ENCODE measurements at places on chromosomes 1 and 21. TPM values are rescaled to one million over a fixed set of nuclear protein-coding genes. Genes with fewer than 3 reads are reported as not detected.
A peak's percentile ranks its signal among the peaks of the same experiment; 100 is the strongest.

The MSH4 gene
- 0.09 TPM for total RNA-seq

The LIPI gene
- total RNA-seq, result not detected

The MYBPH gene
- not detected for total RNA-seq

The CR2 gene
- not detected for total RNA-seq

DNA sequence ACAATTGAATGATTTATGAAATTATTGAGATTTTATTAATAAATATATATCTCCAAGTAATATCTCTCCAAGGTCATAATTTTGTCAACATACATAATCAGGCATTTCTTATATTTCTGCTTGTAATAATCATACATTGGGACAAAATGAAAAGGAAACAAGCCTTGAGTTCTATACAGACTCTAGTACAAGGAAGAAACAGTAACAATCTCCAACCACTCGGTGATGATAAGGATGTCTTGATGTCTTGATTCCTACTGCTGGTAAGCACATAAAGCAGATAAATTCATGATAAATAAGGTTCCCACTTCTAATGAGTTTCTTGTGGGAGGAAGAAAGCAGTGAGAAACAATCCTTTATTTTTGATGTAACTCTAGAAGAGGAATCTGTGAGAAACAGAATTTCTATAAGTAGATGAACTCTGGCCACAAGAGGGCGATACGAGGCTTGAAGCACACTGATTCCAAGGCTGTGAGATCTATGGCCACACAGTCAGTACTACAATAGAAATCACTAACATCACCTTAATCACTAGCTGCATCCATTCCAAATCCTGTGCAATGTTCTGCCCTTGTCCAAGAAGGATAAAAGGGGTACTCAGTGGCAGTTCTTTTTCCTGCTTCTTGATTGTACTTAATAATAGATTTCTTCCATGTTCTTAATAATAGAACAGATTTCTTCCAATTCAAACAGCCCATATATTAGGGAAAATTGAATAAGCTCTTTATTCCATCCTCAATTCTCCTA lies 41.4 kb upstream of the LRRC8B start:
- DNase-seq, result peak; percentile 83

GRCh38 chr1:6822530-6823359 lies 37.5 kb downstream of the CAMTA1 start:
- no peak for DNase-seq

- no peak for DNase-seq
These were observed 10.8 kb downstream of the CFAP45 start for GRCh38 chr1:159889202-159889601.

DNA sequence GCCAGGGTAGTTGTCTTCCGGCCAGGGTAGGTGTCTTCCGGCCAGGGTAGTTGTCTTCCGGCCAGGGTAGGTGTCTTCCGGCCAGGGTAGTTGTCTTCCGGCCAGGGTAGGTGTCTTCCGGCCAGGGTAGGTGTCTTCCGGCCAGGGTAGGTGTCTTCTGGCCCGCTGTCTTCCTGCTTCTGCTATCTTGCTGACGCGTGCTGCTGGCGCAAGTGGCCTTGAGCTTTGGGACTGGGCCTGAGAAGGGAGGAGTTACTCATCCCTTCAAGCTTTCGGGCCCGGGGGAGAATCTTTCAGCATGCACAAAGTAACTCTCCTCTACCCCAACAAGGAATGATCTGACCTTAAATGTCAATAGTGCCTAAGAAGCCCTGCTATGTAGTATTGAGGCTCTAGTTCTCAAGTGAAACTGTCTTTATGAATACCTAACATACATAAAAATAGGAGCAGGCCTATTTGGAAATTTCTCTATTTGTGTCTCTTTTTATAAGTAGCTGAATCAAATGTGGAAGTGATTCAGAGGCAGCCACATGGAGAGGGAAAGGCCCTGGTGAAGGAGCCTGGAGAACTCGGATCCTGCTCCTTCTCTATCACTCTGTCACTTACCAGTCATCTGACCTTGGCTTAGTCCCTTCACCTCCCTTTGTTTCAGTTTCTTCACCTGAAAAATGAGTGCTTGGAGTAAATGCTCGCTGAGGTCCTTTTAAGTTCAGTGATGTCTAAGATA lies 65.6 kb downstream of the RGL1 start:
- no peak for DNase-seq

DNA sequence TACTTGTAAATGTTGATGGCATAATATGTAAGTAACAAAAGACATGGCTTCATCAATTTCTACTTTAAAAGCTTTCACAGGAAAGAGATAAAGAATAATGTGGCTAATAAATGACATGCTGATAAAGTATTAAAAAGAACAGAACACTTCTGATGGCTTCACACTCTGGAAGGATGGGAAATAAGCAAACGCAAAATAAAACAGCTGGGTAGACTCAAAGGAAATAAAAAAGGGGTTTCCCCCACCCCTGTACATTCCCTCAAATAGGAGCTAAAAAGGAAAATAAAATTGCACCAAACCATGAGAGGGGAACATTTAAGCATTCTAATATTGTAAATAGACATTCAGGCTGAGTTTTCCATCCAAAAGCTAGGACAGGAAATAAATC lies 27.0 kb upstream of the DYRK1A start:
- peak; percentile 17 for DNase-seq

- no peak for DNase-seq
These were observed 182.4 kb downstream of the CDC7 start for GRCh38 chr1:91682882-91683597.

GRCh38 chr1:25586181-25586588 lies 30.4 kb upstream of the MAN1C1 start:
- no peak for DNase-seq

- DNase-seq, result no peak
These were observed 34.5 kb upstream of the DIPK1A start for GRCh38 chr1:92995441-92996430.

DNA sequence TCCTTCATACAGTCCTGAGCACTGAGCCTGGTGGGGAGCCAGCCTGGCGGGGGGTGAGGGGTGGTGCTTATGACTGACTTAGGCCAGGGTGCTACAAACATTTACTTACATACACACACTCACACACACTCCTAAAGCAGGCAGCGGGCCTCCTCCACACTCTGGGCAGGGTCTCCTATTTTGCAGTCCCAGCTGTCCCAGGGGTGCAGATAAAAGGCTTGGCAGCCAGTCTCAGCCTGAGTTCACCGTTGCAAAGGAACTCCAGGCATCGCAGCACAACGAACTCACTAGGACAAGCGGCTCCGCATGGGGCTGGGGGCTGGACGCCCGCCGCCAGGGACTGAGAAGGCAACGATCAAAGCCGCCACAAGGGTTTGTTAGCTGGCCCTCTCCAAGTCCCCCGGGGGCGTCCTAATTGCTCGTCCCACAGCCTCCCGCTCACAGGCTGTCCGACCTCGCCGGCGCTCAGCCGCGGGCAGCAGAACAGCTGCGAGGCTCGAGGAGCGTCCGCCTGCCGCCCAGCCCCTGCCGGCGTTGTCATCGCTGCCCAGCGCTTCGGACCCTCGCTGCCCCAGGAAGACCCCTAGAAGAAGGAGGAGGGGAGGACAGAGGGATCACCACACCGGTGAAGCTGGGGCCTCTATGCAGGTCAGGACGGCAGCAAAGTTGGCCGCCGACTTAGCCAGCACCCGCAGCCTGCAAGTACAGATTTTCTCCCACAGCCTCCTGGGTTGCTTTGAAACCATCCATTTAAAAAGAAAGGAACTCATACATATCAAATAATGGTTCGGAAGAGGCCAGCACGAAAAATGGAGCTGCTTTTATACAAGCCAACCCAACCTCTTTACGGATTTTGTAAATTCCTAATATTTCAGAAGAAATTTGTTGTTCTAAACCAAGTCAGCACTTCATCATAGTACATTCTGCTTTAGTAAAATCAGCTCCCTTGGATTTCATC lies 6.2 kb downstream of the BARHL2 start:
- no peak for DNase-seq

- DNase-seq, result peak; percentile 61
These were observed 5.8 kb upstream of the SLC44A5 start for GRCh38 chr1:75616436-75617433.

- no peak for DNase-seq
These were observed 2.9 kb upstream of the MATN1 start for GRCh38 chr1:30726236-30726635.

DNA sequence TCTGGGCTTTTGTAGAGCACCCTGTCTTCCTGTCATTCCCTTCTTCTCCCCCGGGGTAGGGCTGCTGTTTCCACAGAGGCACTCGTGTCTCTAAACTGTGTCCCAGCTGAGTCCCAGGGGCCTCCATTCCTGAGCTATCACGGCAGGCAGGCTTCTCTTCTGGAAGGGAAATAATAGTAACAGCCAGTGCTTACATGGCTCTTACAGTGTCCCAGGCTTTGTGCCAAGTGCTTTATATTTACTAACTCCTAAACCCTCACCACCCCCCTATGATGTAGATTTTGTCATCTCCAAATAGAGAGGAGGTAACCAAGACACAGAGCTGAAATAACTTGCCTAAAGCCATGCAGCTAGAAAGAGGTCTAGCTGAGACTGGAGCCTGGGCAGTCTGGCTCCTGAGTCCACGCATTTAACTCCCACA lies 1.4 kb upstream of the CELF3 start:
- DNase-seq, result no peak

All from endothelial cell of umbilical vein (primary cell).